ENCODE measurements at places on chromosomes 3 and 15.

DNA sequence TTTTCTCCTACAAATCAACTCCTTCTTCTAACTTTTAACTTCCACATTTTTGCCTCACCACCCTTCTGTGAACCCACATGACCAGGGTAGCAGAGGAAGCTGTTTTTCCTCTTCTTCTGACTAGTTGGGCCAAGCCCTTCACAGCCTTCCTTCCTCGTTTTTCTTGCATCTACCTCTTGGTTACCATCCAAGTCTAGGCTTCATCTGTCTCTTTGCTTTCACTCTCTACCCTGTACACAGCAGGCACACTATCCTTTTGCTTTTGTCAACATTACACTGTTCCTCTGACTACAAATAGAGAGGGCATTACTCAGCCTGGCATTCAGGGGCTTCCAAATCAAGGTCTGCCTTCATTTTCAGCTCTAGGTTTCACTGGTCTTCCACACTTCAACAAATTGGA lies 22.0 kb downstream of the SLC9A9 start:
- peak; percentile 26 for DNase-seq

GRCh38 chr3:24548278-24548677 lies 53.6 kb upstream of the THRB start:
- DNase-seq: no peak

- DNase-seq: no peak
Measured at GRCh38 chr15:68639926-68640600, 61.3 kb downstream of the CORO2B start.

DNA sequence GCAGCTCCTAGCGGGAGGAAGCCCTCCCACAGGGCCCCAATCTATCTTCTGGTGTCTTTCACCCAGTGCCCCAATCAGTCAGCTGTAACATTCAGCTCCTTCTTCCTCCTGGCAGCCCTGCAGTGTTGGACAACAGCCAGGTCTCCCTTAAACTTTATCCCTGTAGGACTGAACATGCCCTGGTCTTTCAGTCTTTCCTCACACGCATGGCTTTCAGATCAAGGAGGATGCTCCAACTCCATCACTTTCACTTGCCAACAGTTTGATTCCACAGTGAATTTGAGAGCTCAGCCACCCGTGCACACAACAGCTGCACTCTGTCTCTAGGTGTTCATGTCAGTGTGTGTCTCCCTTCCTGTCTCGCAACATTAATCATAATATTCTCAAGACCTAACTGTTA lies 28.5 kb upstream of the LRRC34 start:
- DNase-seq: no peak

DNA sequence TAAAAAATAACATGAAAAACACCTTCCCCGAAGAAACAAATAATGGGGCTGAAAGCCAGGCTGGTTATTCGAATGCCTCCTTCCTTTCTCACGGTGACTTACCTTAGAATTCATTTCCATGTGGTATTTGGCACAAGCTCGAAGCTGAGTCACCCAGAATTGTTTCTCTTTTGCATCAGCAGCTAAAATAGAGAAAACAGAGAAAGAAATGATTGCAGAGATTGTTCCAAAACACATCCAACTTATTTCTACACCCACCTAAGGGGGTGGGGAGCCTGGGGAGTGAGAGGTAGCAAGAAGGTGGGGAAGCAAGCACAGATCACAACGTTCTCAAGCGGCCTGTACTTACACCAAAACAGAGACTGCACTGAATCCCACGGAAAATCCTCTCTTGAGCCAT lies 104.7 kb downstream of the OSBPL10 start:
- DNase-seq: peak; percentile 20

GRCh38 chr3:162670181-162670580 lies 1173.6 kb downstream of the OTOL1 start:
- no peak for DNase-seq

GRCh38 chr3:125317761-125318160 lies 57.4 kb downstream of the ZNF148 start:
- no peak for DNase-seq

GRCh38 chr15:79989682-79990081 lies 18.7 kb upstream of the BCL2A1 start:
- DNase-seq: no peak

DNA sequence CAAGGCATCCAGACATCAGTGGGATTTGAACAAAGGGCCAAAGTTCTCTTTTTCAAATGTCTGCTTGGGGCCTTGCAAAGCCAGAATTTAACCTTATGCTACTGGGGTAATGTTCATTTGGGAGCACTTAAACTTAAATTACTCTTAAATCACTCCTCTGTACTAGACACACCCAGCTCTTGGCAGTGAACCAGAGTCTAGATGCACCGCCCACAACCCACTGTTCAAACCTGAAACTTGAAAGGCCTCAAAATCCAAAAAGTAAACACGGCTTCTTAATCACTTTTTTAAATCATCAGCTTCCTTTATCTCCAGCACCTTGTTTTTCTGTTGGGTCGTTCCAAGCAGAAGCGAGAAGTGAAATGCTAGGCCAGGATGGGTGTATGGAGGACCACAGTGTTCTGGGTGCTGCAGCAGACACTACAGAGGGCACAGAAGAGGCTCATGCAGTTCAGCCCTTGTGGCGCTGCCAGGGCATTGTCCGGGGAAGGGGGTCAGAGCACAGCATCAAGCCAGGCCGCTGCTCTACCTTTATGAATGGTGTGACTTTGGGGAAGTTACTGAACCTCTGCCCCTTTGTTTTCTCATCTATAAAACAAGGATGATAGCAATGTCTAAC lies 28.8 kb downstream of the MECOM start:
- DNase-seq: no peak

DNA sequence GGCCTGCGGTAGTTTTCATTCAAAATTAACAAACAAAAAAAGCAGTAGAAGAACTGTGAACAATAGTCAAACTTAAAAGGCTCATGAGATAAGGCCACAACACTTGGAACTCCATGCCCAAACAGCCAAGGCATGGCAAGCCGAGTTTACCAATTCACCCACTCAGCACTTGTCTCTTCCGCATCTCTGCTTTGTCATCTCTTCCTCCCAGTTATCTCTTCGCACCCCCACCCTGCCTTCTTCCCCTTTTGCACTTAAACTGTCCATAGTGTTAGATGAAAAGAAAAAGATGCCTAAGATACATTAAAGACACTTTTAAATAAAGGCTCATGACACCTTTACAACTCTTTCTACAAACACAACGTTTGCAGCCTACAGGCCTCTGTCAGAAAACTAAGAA lies 11.1 kb downstream of the TLE3 start:
- DNase-seq: no peak

- DNase-seq: no peak
Measured at GRCh38 chr3:160112481-160112880, 112.7 kb upstream of the C3orf80 start.

DNA sequence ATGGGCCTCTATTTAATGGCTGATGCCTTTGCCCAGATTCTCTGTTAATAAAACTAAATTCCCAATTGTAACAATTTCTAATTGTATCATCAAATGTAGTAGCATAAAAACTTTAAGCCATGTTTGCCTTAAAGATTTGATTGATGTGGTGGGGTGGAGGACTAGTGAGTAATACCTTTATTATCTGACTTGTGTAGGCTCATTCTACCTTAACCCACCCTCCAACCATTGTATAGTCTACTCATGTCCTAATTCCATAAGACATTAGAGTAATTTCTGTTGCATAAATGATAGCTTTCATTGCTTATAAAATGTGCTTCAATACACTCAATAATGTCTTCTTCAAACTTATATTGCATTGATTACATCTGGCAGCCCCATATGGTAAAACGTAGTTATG lies 25.8 kb downstream of the SERPINI1 start:
- DNase-seq: no peak

DNA sequence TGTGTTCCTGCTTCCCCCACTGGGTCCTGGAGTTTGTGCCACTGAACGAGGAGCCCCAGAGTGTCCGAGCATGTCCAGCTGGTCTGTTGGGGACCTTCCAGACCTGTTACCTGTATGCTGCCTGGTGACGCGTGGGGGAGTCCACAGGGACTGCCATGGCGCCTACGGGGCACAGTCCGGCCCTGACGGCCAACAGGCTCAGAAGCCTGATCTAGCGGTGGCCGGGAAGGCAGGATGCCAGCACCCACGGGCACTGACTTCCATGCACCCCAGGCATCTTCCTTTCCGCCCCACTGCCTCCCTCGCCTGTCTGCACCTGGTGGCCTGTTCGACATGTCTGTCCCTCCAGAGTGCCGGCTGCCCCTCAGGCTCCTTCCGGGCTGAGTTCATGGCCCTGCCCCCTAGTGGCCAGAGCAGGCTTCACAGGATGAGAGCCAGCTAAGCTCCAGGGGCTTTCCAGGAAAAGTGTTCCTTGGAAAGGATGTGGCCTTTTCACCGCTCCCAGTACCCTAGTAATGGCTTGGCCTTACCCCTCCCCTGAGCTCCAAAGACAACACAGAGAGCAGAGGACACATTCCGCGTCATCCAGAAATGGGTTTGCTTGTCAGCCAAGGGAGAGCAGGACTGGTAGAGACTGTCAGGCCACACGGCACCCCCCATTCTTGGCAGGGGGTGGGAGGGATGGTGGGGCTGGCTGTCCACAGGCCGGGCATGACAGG lies 35.7 kb downstream of the NGRN start:
- no peak for DNase-seq

DNA sequence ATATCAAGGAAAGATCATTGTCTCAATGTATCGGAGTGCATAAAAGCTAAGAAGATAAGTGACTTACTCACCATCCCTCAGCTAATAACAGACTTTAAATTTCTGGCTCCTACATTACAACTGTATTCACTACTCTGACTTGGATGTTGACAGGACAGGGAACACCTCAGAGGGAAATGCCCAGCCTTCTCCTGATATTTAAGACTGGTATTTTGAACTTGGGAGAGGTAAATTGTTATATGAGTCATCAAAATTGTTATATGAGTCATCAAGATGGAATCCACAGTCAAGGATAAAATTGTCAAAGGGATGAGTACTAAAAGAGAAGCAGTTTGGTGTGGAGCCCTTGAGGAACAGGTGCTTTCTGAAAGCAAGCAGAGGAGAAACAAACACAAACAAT lies 961.4 kb downstream of the VGLL3 start:
- no peak for DNase-seq

GRCh38 chr15:88250826-88251225 lies 5.7 kb downstream of the NTRK3 start:
- DNase-seq: no peak

DNA sequence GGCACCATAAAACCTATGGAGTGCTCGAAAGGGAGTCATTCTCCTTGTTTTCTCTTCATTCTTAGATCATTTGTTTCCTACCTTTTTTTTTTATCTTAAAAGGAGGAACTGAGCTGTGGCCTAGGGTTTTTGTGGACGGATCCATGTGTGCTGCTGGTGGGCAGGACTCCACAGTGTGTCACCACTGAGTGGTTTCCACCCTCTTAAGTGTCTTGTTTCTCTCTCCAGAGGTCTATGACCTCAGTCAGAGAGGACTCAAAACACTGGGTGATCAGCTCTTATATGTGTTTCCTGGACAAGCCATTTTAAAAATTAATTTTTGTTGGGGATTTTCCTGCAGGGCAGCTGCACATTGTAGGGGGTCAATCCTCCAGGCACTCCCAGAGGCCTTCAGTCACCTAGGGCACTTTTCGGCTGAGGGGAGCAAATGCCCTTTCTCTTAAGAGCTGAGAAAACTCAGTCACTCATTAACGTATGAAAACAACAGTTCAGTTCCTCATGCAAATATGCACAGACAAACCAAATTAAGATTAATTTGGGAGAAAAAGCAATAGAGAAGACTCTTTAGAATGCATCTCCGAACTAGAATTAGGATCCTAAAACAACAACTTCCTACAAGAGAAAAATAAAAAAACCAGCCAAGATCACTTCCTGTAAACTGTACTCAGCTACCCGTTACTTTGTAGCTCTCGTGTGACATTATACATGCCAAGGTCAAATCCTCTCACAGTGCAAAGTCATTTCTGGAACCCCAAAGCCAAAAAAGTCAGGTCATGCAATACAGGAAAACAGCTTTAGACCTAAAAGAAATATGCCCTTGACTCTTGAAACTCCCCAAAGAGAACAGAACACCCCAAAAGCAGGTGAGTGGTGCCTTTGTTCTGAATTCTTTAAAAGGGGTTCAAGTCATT lies 27.6 kb upstream of the FAM3D start:
- DNase-seq: no peak

DNA sequence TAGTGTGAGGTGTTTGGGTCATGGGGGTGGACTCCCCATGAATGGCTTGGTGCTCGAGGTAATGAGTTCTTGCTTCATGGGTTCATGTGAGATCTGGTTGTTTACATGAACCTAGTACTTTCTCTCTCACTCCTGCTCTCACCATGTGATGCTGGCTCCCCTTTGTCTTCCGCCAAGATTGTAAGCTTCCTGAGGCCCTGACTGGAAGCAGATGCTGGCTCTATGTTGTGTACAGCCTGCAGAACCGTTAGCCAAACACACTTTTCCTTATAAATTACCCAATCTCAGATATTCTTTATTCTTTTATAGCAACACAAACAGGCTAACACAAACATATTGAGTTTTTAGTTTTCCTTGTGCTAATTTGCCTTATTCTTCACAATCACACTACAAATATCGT lies 3.2 kb upstream of the CSPG5 start:
- no peak for DNase-seq

GRCh38 chr15:57567891-57568290 lies 23.8 kb upstream of the MYZAP start:
- no peak for DNase-seq

GRCh38 chr3:194174980-194175379 lies 39.0 kb downstream of the HES1 start:
- no peak for DNase-seq

All from brain pericyte (primary cell).